MV-4-11 (cell line): ENCODE measurements at places on chromosomes 12 and 14.

GRCh38 chr12:49342914-49343731 lies 3.6 kb upstream of the DNAJC22 start:
- no peak for DNase-seq

DNA sequence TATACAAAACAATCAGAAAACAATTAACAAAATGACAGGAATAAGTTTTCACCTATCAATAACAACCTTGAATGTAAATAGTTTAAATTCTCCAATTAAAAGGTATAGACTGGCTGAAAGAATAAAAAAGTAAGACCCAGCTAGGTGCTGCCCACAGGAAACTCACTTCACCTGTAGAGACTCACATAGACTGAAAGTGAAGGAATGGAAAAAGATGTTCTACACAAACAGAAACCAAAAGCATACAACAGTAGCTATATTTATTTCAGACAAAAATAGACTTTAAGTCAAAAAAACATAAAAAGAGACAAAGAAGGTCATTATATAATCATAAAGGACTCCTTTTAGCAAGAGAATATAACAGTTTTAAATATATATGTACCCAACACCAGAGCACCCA lies 152.4 kb upstream of the PWP1 start:
- DNase-seq = no peak

GRCh38 chr14:92688434-92689375 lies 59.7 kb downstream of the LGMN start:
- DNase-seq = no peak

- peak; percentile 78 for DNase-seq
Observed at GRCh38 chr12:63420206-63420644, 248.1 kb downstream of the DPY19L2 start.

DNA sequence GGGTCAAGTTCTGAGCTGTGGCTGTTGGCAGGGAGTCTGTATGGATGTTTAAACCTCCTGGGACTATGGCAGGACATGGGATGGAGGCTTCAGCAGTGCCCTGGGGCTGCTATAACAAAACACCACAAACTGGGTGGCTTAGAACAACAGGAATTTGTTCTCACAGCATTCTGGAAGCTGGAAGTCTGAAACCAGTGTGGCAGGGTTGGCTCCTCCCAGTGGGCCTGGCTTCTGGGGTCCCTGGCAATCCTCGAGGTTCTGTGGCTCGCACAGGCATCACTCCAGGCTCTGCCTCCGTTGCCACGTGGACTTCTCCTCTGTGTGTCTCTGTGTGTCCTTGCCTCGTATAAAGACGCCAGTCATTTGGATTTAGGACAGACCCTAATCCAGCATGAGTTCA lies 39.9 kb downstream of the FZD10 start:
- DNase-seq = no peak
